ENCODE measurements at places on chromosomes 3 and 15.

DNA sequence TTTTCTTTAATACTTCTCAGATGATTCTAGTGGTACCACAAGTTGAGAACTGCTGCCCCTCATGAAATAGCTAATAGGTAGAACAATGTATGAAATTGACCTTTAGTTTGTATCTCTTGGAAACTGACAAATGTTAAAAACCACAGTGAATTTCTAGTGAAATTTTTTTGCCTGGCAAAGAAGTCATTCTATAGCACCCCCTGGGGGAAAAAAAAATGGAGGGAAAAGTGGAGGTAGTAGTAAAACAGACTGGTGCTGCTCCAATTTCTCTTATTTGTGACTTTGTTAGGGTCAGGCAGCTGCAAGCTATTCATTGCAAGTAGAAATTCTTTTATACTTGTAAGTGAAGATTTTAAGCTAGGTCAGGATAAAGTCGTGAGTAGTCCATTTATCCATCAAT is 605.0 kb downstream of the NLGN1 start:
- no peak overlapping the region for H3K27ac ChIP-seq
- H3K4me3 ChIP-seq, result no peak overlapping the region
- no peaks in the 10 kb centered on the region for H3K27me3 ChIP-seq
- H3K36me3 ChIP-seq, result no peaks in the 10 kb centered on the region
- H3K4me1 ChIP-seq, result no peaks in the 10 kb centered on the region

DNA sequence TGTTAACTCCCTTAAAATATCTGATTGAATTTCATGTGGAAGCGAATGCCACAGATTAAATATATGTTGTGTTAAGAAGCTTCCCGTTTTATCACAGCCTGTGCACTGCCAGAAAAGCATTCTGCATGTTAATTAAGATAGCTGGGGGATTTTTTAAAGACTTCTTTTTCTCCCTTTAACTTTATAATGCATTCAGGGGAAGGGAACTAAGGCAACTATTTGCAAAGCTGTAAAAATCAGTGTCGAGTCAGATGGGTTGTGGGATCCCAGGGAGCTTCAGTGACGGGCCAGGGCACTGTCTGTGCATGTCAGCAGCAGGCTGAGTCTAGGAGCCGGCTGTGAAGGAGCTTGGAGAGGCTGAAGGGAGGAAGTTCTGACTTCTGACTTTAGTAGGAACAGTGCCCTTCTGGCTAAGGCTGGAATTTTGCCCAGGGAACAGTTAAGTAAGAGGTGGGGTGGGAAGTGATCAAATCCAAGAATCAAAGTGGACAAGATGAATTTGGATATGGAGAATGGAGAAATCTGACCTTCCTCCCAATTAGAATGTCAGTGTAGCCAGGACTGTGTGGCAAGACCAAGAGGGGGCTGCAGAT is 77.7 kb downstream of the ABHD5 start:
- no peak overlapping the region for H3K27ac ChIP-seq
- DNase-seq, result no peak
- no peak overlapping the region for H3K4me3 ChIP-seq

DNA sequence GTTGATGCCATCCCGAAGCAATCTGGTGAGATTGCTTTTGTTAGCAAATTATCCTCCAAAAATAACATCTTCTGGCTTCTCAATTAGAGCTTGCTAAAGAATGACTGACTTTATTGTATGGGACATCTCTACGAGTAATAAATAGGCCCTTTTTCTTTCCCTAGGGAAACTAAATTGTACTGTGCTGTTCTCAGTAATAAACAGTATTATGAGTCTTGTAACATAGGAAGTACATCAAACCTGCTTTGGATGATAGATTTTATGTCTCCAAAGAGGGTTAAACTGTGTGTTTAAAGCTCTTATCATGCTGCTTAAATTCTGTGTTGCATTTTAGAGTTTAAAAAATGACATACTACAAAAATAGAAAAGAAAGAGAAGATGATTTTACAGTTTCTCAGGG is 153.4 kb upstream of the THRB start:
- no peaks in the 10 kb centered on the region for H3K36me3 ChIP-seq
- H3K27ac ChIP-seq, result no peak overlapping the region
- H3K4me1 ChIP-seq, result no peaks in the 10 kb centered on the region
- no peak for DNase-seq

DNA sequence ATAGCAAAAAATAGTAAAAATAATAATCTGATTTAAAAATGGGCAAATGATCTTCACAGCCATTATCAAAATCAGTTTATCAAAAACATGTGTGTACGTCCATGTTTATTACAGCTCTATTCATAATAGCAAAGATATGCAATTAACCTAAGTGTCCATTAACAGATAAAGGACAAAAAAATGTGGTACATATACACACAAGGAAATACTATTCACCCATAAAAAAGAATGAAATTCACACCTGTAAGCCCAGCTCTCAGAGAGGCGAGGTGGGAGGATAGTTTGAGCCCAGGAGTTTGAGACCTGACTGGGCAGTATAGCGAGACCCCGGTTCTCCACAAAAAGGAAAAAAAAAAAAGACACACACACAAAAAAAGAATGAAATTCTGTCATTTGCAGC is 82.6 kb upstream of the PPIB start:
- no peak for DNase-seq
- H3K27ac ChIP-seq, result no peak overlapping the region
- no peaks in the 10 kb centered on the region for H3K27me3 ChIP-seq
- H3K36me3 ChIP-seq, result no peaks in the 10 kb centered on the region
- H3K4me3 ChIP-seq, result no peak overlapping the region

DNA sequence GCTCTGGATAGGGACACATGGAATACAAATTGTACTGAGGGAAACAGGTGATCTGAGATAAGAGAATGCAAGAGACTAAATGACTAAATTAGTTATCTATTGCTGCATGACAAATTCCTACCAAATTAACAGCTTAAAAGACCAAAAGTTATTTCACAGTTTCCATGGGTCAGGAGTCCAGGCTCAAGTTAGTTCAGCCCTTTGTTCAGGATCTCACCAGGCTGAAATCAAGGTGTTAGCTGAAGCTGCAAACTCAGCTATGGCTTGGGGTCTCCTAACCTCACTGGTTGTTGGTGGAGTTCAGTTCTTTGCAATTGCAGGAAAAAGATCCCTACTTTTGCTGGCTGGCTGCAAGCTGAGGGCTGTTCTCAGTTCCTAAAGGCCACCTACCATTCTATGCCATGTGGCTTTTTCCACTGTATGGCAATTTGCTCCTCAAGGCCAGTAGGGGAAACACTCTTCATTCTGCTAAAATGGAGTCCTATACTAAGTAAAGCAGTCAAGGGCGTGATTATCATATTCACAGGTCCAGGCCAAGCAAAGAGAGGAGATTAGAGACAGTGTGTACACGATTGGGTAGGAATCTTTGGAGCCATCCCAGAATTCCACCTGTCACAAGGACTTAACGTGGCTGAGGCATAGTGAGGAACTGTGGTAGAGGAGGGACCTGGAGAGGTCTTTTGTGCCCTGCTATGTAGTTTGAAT is 53.7 kb downstream of the THRB start:
- no peaks in the 10 kb centered on the region for H3K4me1 ChIP-seq
- H3K27ac ChIP-seq, result no peak overlapping the region
- H3K27me3 ChIP-seq, result no peaks in the 10 kb centered on the region
- H3K36me3 ChIP-seq, result no peaks in the 10 kb centered on the region

- no peak overlapping the region for H3K27ac ChIP-seq
- no peaks in the 10 kb centered on the region for H3K27me3 ChIP-seq
- no peak overlapping the region for H3K4me3 ChIP-seq
Observed at GRCh38 chr3:133455960-133456359, 56.1 kb downstream of the BFSP2 start.

DNA sequence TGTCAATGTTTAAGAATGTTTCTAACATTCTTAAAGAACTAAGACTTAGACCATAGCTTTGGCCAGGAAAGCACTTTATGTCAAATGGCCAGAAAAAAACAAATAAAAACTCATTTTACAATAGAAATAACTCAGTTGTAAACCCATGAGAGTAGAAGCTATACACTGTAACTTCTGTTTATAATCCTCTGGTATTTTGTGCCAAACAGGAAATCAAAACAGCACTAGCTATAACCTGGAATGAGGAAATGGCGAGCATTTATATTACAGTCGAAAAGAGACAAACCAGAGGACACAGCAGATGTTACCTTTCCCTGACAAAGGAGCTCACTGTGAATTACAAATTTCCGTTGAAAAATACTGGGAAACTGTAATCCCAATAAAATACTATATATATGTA is 10.3 kb downstream of the GK5 start:
- H3K4me1 ChIP-seq, result no peaks in the 10 kb centered on the region
- no peak for DNase-seq
- no peak overlapping the region for H3K27ac ChIP-seq
- H3K27me3 ChIP-seq, result no peaks in the 10 kb centered on the region

- H3K4me3 ChIP-seq, result no peak overlapping the region
- H3K36me3 ChIP-seq, result no peaks in the 10 kb centered on the region
- no peaks in the 10 kb centered on the region for H3K4me1 ChIP-seq
- DNase-seq, result no peak
- no peak overlapping the region for H3K27ac ChIP-seq
- no peaks in the 10 kb centered on the region for H3K27me3 ChIP-seq
Observed at GRCh38 chr15:66598095-66598815, 32.5 kb upstream of the LCTL start.

DNA sequence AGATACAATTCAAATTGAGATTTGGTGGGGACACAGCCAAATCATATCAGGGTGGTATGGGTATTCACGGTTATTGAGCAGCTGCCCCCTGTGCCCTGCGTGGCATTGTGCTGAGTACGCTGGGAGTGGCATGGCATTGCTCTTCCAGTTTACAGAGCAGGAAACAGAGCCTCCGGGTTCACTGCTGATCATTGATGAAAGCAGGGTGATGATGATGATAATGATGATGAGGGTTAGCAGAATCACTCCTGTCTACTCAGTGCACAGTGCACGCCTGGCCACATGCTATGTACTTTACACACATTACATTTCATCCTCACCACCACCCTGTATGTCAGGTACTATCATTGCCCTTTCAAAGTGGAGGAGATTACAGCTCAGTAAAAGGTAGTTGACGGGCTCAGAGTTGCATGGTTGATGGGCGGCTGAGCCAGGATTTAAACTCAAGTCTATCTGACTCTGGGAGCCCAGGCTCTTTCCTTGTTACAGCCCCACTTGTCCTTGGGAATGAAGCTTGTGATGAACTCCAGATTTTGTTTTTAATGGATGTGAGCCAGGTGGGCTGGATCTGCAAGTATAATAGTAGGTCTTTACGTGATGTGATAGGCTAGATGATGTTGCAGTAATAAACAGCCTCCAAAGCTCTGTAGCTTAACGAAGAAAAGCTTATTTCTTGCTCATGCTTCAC is 87.6 kb upstream of the MYZAP start:
- H3K27me3 ChIP-seq, result no peaks in the 10 kb centered on the region
- H3K36me3 ChIP-seq, result no peaks in the 10 kb centered on the region
- H3K4me1 ChIP-seq, result no peaks in the 10 kb centered on the region
- no peak overlapping the region for H3K27ac ChIP-seq
- DNase-seq, result no peak

All from MM.1S (cell line).